ENCODE measurements at places on chromosomes 2 and 18. TPM values are rescaled to one million over a fixed set of nuclear protein-coding genes. Genes with fewer than 3 reads are reported as not detected.

The REEP1 gene
- total RNA-seq = 0.24 TPM

The LYG2 gene
- not detected for total RNA-seq

The RBM44 gene
- 0.24 TPM for total RNA-seq

The RNF144A gene
- total RNA-seq = 1.7 TPM

The BCL11A gene
- 6.8 TPM for total RNA-seq

The ZSWIM2 gene
- total RNA-seq = not detected

The RESP18 gene
- total RNA-seq = not detected

The SLC5A7 gene
- total RNA-seq = not detected

The RUFY4 gene
- not detected for total RNA-seq

The SGPP2 gene
- 31.6 TPM for total RNA-seq

The NEU4 gene
- total RNA-seq = not detected

The APCDD1 gene
- total RNA-seq = not detected

The B4GALT6 gene
- total RNA-seq = 3.2 TPM

The COLEC12 gene
- 0.24 TPM for total RNA-seq

The CTAGE1 gene
- not detected for total RNA-seq

The FABP1 gene
- total RNA-seq = not detected

The TRIM43 gene
- total RNA-seq = not detected

The TRABD2A gene
- total RNA-seq = 0.72 TPM

The PPP1R1C gene
- 1.4 TPM for total RNA-seq

The UGT1A7 gene
- total RNA-seq = 1.4 TPM

The ERMN gene
- total RNA-seq = not detected

The PRADC1 gene
- 8.0 TPM for total RNA-seq

The PCARE gene
- total RNA-seq = not detected

The FOSL2 gene
- 179 TPM for total RNA-seq

The MPP4 gene
- total RNA-seq = not detected

The SERPINB3 gene
- total RNA-seq = 33.7 TPM

The XIRP2 gene
- not detected for total RNA-seq

The DTNA gene
- 2.1 TPM for total RNA-seq

The HOXD12 gene
- not detected for total RNA-seq

The SERPINB10 gene
- 4.8 TPM for total RNA-seq

The TMEM37 gene
- total RNA-seq = 0.72 TPM

The CIDEA gene
- total RNA-seq = 4.3 TPM

The IL1A gene
- total RNA-seq = 230 TPM

The DCC gene
- under 0.01 TPM for total RNA-seq

The UNC80 gene
- not detected for total RNA-seq

The FAM110C gene
- total RNA-seq = 21.4 TPM

The CCBE1 gene
- 1.9 TPM for total RNA-seq

The CNTNAP5 gene
- total RNA-seq = not detected

The IGFBP5 gene
- 3.4 TPM for total RNA-seq

The DAW1 gene
- total RNA-seq = 0.64 TPM

The GPR75 gene
- total RNA-seq = 0.96 TPM

The DLX1 gene
- not detected for total RNA-seq

The SOWAHC gene
- 53.5 TPM for total RNA-seq

The ZAP70 gene
- total RNA-seq = not detected
